ENCODE measurements at places on chromosomes 5 and 9.

DNA sequence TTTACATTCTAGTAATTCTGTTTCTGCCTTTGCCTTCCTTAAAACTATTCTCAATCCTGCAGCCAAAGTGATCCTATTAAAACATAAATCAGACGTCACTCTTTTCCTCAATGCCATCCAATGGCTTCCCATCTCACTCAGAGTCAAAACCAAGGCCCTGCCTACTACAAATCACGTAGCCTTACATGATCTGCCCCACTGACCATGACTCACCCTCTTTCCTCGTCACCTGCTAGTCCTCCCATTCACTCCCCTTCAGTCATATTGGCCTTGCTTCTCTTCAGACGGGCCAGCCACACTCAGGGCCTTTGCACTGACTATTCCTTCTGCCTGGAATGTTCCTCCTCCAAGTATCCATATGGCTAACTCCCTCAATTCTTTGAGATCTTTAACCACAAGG is 39.0 kb upstream of the DMXL1 start:
- no peak for DNase-seq

GRCh38 chr5:178227138-178227659 is 5.4 kb downstream of the PHYKPL start:
- no peak for DNase-seq

- peak; percentile 34 for DNase-seq
Observed at GRCh38 chr5:124570285-124571035, 176.0 kb downstream of the ZNF608 start.

- DNase-seq = no peak
Observed at GRCh38 chr5:19497229-19497815, 490.7 kb downstream of the CDH18 start.

DNA sequence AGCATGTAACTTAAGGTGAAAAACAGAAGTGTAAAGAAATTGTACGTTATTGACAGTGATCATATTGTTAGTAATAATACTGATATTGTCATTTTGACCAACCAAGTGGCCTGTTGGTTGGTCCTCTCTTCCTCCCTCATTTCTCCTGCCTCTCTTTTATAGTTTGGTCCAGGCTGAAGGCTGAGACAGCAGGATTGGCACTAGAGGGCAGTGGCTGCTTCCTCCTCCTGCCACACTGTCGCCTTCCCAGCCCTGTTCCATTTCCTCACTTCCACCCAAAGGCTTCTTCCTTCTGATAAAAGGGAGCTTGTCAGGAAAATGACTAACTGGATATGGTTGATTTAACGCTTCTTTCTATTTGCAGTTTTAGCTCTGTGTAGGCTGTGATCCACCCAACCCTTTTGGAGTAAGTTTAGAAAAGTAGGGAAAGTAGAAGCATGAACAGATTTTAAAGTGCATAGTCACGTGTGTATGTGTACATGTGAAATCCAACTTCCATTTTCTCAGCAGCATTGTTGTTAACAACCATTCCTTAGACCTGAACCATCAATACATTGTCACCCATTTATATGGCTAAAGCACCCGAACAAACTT is 35.6 kb downstream of the PTCD2 start:
- peak; percentile 7 for DNase-seq

GRCh38 chr5:1963358-1963757 is 80.6 kb upstream of the IRX4 start:
- DNase-seq = no peak

- DNase-seq = no peak
Observed at GRCh38 chr5:32022638-32023037, 151.5 kb downstream of the GOLPH3 start.

Data from NCI-H1694 treated with DMSO at 0.1 percent for 48 hours (cell line).